ENCODE measurements at places on chromosomes 7 and 10. TPM values are rescaled to one million over a fixed set of nuclear protein-coding genes. Genes with fewer than 3 reads are reported as not detected.
A peak's percentile ranks its signal among the peaks of the same experiment; 100 is the strongest.

DNA sequence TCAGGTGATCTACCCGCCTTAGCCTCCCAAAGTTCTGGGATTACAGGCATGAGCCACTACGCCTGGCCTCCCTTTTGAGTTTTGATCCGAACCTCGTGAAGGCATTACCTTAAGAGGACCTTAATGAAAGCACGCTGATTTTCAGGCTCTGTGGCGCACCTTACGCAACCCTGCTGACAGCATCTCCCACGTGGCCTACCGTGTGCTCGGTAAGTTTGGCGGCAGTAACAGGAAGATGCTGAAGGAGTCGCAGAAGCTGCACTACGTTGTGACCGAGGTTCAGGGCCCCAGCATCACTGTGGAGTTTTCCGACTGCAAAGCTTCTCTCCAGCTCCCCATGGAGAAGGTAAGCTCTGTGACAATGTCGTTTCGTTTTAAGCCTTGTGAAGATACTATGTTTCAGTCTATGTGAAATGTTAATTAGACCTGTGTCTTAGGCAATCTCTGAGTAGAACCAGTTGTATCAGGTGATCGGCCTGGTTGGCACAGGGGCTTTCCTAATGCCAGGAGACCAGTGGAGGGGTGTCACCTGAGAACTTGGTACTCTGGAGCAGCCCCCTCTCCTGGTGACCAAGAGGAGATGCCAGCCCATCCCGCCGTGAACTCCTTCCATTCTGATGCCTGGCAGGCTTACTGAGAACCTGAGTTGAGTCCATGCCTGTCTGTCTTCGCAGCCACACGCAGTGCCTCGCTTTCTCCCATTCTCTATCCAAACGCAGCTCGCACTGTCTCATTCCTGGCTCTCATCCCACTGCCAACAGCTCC lies 43.5 kb downstream of the TRRAP start:
- DNase-seq: no peak

DNA sequence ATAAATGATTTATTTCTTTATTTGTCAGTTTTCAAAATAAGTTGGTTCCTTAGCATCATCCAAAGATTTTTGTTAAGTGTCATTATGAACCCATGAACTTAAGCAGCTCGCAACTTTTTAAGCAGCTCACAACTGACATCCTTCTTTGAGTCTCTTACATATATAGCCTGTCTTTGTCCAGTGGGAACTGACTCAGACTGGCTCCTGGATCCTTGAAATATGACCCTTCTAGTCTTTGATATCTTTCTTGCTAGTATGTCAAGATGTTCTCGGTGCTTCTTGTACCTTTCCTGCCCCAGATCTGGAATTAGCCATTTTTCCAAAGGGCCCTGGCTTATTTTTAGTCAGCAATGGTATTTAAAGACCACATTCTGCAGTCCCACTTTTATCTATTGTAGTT lies 53.9 kb upstream of the ARID5B start:
- DNase-seq: no peak

DNA sequence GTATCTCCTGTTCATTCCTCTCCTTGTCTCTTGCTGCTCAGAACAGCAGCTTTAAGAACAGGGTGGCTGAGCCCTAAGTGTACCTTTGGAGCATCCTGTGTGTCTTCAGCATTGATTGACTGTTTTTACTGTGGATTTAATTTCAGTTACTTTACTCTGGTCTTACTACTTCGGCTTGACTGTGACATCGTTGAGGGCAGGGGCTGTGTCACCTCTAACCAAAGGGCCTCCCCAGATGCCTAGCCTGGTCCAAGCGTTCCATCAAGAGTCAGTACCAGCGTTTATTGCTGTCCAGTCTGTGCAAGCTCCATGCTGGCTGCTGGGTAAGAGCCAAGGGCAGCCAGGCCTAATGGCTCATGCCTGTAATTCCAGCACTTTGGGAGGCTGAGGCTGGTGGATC lies 32.4 kb downstream of the CCM2 start:
- no peak for DNase-seq

GRCh38 chr10:1366322-1366691 lies 310.1 kb downstream of the WDR37 start:
- DNase-seq: peak; percentile 10

- DNase-seq: no peak
Observed at GRCh38 chr10:60465801-60466200, 76.1 kb upstream of the ANK3 start.

DNA sequence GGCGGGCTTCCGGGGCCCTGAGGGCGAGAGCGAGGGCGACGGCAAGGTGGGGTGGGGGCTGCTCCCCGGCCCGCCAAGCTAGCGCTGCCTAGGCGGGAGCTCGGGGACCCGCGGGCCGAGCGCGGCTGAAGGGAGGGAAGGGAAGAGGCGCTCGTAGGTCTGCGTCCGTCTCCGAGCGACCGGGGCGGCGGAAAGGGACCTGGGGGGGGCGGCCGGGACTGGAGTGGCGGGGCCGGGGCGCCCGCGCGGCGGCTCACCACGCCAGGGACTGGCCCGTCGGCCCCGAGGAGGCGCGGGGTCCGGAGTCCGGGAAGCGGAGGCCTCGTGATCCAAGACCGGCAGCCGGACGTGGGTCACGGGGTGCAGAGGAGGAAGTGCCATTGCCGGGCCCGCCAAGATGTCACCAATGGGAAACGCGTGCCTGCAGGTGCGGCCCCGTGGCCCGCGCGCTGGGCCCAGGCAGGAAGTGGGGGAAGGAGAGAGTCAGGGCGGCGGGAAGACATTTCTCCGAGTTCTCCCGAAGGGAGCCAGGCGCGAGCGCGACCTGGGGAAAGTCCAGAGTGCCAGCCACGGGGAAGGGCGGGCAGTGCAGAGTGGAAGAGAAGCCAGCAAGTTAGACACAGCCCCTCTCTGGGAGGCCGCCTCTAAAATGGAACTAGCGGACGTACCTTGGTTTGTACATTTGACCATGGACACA lies 11.9 kb downstream of the HNRNPF start:
- DNase-seq: peak; percentile 84

- DNase-seq: no peak
Observed at GRCh38 chr7:151427705-151428377, 12.1 kb downstream of the CRYGN start.

DNA sequence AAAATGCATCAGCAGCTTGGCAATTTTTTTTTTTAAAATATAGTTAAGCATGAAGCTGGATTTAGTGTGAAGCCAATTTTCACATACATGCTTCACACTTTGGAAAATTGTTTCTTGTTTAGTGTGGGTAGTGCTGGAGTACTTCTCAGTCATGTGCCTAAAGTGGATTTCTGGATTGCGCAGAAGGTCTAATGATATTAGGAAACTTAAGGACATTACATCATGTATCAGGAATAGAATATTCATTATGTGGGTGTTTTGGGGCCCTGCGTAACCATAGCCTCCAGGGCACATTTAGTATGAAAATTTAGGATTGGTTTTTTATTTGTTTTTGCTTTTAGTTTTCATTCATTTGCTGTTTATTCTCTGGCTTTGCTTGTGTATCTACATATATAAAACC lies 28.8 kb upstream of the BNIP3 start:
- no peak for DNase-seq

DNA sequence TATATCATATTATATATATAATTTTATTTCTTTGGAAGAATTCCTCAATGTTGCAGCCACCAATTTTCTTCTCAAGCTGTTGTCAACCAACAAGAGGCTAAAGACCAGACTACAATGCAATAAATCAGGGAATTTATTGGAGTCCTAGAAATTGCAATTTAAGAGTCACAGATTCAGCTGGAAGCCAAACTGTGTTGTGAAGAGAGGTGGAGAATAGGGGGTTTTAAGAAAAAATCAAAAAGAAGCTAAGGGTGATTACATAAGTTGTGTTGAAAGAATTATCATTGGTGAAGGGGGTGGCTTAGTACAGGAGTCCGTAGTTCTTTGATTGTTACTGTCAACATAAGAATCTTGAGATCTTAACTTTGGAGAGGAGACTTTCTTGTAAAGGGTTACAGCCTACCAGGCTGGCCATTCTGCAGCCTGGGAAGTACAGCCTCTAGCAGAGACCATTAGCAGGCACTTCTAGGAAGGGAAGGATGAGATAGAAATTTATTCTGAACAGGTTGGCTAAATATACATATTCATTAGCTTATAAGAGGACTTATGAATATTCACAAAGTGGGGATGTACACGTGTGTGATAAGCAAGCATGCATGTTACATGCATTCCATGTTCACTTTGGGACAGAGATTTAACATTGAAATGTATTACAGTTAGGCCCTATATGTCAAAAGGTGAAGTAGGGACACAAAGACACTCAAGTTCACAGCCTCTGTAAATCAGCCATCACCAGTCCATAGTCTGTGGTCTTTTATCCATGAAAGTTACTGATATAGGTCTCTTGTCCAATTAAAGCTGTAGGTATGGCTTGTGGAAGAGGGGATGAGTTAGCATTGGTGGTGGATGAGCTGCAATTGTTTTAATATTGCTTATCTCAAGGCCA lies 8.3 kb upstream of the TMEM168 start:
- DNase-seq: no peak

DNA sequence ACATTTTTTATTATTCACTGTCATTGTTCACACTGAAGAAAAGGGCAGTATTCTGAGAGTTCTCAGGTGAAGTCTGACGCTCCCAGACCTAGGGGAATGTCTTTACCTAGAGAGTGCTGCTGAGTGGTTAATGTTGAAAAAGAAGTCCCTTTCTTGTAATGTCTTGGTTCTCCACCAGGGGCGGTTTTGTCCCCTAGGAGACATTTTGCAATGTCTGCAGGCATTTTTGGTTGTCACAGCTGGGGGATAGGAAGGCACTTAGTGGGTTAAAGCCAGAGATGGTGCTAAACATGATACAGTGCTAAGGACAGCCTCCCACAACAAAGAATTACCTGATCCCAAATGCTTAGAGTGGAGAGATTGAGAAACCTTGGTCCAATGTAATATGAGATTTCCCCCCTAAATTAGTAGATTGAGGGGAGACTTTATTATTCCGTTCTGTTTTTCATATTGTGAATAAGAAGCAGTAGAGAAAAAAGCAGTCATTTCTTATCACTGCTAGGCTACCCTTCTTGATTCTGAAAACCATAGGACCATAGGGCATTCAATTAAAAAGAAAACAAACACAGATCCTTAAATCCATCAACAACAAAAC lies 13.1 kb downstream of the UMAD1 start:
- no peak for DNase-seq

- no peak for DNase-seq
Observed at GRCh38 chr7:40175725-40176510, 41.1 kb downstream of the SUGCT start.

DNA sequence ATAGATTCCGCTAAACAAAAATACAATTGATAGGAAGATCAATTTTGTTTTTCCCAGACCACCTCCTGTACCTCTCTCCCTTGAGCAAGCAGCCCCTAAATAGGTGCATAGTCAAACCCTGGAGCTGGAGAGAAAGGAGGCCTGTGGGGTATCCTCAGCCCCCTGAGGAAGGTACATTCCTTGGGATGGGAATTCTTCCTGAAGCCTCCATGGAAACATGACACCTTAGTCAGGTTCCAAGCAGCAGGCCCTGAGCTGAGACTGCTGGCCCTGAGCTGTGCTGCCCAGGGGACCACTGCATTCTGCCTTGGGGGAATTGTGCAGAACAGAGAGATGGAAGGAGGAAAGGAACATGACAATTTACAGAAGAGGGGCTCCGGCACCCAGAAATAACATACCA lies 7.4 kb downstream of the HNRNPF start:
- DNase-seq: no peak

- DNase-seq: no peak
Observed at GRCh38 chr7:4738711-4739527, 36.5 kb upstream of the AP5Z1 start.

- DNase-seq: peak; percentile 76
Observed at GRCh38 chr7:99392659-99393354, 15.6 kb downstream of the PDAP1 start.

DNA sequence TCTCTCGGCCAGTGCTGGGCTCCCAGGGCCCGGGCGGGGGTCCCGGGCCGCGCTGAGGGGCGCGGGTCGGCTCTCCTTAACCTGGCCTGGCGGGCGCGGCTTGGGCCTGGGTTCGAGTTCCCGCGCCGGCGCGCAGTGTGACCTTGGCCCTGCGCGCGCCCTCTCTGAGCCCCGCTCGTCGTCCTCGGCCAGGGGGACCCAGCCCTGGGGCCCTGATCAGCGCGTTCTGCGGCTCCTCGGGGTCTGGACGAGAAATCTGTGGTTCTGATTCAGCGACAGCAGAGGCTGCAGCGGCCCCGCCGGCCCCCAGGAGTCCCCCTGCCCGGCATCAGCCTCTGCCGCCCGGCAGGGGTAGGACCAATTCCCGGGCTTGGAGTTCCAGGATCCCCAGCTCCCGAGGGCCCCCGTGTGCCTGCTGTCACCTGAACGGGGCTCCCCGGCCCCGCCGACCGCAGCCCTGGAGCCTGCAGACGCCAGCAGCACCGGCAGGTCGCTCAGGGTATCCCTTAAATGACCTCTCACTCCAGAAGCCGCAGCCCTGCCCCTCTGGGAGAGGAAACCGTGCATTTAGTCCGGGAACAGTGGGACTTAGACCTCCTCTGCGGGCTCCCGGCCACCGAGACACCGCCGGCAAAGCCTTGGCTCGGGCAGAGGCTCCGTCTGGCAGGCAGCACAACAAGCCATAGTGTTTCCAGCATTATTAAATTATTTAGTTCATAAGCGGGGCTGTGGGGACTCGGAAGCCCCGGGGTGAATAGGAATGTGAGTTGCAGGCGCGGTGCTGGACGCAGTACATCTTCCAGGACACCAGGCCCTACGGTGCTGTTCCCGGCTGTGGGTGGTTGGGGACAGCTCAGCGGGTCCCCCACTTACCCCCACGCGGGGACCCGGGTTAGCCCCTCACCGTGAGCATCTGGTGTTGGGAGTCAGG lies 572 bp downstream of the CHST12 start:
- DNase-seq: no peak

- DNase-seq: no peak
Observed at GRCh38 chr10:129449893-129450292, 17.1 kb upstream of the MGMT start.

DNA sequence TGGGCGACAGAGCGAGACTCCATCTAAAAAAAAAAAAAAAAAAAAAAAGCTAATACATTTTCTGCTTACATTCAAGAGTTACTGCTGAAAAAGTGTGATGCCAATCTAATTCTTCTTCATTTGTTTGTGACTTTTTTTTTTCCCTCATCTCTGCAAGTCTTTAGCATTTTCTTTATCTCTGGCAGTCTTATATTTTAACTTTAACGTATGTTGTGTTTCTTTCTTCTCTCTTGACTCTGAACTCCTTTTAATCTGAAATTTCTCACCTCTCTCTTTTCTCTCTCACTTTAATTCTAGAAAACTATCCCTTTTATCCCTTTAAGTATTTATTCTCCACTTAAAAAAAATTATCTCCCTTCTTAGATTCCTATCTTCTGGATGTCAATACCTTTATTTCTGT lies 146.5 kb downstream of the JMJD1C start:
- DNase-seq: no peak

GRCh38 chr10:79249186-79250121 lies 97.8 kb upstream of the PPIF start:
- no peak for DNase-seq

The GNG11 gene
- total RNA-seq: 40.0 TPM

The PRSS2 gene
- not detected for total RNA-seq

The AOAH gene
- 4.6 TPM for total RNA-seq

The HNRNPF gene
- total RNA-seq: 175 TPM

The EBLN1 gene
- not detected for total RNA-seq

The DOCK4 gene
- total RNA-seq: 43.3 TPM

The RBP4 gene
- total RNA-seq: 813 TPM

The LEP gene
- 48.2 TPM for total RNA-seq

The NPTX2 gene
- total RNA-seq: 3.3 TPM

The AASS gene
- total RNA-seq: 81.4 TPM
